AG09319 (cell line): ENCODE measurements at places on chromosomes 7 and 10.

GRCh38 chr10:13308096-13308495 is 8.2 kb upstream of the PHYH start:
- DNase-seq: no peak

DNA sequence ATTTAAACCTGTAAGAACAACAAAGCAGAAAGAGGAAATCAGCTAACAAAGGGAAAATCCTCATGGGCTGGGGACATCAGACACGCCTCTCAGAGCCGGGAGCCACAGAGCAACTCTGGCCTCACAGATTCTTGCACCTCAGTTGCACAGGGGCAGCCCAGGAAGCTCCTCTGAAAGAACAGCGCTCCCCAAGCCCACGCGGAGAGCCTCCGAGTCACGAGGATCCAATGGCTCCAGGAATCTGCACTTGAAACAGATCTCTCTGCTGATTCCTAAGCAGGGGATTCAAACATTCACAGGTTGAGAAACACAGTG is 213.2 kb upstream of the MGMT start:
- no peak for DNase-seq

DNA sequence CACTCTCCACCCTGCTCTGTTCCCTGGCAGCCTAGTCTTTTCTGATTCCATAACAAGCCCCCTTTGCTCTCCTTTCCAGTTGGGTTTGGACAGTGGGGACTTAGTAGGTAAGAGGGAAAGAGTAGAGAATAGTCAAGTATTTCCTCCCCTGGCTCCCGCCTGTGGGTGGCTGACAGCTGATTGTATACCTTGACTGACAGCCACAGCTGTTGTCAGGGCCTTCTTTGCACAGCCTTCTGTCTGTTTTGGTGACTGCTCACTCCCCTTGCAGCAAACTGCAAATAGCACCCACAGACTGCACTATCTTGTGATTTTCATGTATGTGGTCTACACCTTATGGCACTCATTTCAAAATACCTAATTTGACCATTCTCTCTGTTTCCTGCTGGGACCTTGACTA is 486.3 kb downstream of the ACTR3B start:
- DNase-seq: no peak

GRCh38 chr7:30029696-30030095 is 1.5 kb downstream of the PLEKHA8 start:
- DNase-seq: no peak

GRCh38 chr10:128687927-128688549 is 561.8 kb upstream of the MKI67 start:
- DNase-seq: no peak

GRCh38 chr7:13153742-13154141 is 466.3 kb downstream of the ARL4A start:
- DNase-seq: no peak

GRCh38 chr10:27157150-27157549 is 2.0 kb downstream of the MASTL start:
- no peak for DNase-seq

DNA sequence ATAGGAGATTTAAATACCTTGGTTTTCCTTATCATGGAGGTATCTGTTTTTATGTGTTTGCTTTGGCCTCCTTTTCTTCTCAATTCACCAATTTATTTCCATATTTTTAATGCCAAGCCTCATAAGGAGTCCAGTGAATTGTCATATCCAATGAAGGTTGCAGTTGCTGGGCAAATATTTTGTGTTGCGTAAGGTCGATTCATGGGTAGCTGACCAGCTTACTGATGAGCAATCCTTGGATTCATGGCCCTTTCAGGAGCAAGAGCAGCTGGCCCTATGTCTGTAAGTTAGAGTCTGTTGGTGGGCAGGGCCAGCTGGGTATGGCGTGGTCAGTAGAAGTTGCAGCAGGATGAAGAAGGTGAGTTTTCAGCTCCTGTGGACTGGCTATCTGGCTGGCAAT is 182.9 kb downstream of the PFKFB3 start:
- DNase-seq: no peak

DNA sequence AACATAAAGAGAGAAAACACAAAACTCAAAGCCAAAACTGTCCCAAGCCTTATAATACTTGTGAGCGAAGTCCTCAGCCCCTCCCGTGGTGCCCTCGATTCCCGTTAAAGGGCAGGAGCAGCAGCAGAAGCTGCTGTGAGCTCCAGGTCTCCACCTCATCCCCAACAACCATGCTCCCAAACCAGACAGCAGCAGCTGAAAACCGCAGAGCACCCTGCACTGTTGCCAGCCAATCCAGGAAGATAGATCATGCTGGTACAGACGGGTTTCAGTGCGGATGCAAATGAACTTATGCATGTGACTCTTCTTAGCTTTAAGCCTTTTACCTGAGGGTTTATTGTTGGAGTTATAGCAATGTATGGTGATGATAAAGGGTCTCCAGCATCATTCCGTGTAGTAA is 97.9 kb downstream of the DNAJB6 start:
- DNase-seq: no peak

- no peak for DNase-seq
These were observed 86.8 kb downstream of the SORBS1 start for GRCh38 chr10:95474228-95475002.

GRCh38 chr7:4523873-4524272 is 158.2 kb upstream of the FOXK1 start:
- no peak for DNase-seq

GRCh38 chr10:50552308-50552707 is 71.4 kb downstream of the SGMS1 start:
- DNase-seq: peak; percentile 94

- DNase-seq: no peak
These were observed 32.5 kb downstream of the CCDC6 start for GRCh38 chr10:59873896-59874295.

DNA sequence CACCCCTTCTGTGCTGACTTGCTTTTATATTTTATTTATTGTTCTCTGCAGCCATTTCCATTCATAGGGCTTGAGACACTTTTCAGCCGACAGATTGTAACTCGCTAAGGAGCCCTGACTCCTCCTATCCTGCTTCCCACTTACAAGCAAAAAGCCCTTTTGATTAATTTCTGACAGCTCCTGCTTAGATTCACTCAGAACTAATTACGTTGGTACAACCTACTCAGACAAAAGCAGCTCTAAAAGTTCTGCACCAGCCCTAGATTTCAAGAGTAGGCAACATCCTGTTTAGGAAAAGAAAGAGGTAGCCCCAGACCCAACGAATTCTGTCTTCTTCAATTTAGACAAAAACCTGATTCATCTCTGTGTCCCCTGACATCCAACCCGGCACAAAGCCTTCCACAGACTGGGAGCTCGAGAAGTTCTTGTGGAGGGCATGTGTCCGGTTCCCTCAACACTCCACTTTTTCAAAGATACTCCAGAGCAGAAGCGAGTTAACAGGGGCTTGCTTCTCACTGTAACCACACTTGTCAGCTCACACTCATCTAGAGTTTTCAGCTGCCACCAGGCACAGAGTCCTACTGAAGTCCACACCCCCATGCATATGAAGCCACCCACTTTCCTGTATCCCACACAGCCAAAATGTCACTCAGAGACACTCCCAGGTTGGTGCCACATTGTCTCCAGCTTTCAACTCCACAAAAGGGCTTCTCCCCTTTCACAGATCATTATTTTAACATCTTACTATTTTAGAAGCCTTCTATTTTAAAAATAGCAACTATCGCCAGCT is 113.6 kb upstream of the NFE2L3 start:
- DNase-seq: no peak

- DNase-seq: no peak
These were observed 106.1 kb downstream of the KCNMA1 start for GRCh38 chr10:77531441-77532001.

GRCh38 chr10:30093303-30093950 is 34.0 kb upstream of the JCAD start:
- DNase-seq: no peak

DNA sequence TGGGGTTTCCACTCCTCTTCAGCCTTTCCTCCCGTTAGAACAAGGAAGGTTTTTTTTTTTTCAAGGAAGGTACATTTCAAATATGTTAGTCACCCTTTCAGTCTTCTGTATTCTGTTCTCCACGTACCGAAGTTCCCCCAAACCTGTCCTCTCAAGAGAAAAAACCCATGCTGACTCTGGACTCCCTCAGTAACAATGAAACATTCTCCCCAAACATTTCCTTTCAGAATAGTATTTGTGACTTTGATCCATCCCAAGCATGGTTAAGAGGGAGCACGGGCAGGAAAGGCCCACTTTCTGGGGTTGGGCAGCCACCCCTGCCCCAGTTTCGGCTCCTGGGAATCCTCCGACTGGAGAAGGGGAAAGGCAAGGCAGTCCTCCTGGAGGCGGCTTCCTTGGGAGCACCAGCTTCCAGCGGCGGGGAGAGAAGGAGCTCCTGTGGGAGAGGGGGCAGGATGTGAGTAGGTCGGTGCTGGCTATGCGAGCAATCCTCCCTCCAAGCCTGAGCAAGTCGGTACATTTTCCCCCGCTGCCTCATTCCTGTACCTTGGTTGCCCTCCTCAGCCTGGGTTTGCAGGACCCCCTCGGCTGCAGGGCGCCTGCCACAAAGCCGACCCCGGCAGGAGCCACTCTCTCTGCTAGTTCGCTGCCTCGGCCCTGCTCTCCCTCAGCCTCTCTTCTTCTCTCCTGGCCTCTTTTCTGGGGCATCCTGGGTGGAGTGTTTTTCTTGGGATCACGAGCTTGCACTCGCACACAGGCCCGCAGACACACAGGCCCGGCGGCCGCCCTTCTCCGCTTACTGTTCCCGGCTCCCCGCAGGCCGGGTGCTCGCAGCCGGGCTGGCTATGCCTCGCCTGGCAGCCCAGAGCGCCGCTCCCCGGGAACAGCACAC is 2.1 kb upstream of the HOXA1 start:
- DNase-seq: no peak

GRCh38 chr7:151825721-151826120 is 51.2 kb downstream of the PRKAG2 start:
- DNase-seq: no peak

DNA sequence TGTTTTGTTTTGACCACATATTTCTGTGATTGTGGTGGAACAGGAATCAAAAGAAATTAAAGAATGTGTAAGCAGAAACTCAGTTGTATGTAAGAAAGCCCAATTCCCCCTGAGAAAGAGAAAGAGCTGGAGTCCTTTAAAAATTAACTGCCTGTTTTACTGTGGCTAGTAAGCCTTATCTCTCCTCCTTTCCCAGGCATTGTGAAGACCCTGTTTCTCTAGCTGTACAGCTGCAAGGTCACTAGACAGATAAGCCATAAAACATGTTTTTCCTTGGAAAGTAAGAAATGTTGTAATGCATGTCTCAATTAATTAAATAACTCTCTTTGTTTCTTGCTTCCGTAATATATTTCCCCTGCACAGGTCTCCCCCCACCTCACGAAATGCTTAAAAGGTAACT is 53.5 kb downstream of the OR13A1 start:
- DNase-seq: no peak

GRCh38 chr10:118841881-118842605 is 87.3 kb upstream of the CACUL1 start:
- no peak for DNase-seq

DNA sequence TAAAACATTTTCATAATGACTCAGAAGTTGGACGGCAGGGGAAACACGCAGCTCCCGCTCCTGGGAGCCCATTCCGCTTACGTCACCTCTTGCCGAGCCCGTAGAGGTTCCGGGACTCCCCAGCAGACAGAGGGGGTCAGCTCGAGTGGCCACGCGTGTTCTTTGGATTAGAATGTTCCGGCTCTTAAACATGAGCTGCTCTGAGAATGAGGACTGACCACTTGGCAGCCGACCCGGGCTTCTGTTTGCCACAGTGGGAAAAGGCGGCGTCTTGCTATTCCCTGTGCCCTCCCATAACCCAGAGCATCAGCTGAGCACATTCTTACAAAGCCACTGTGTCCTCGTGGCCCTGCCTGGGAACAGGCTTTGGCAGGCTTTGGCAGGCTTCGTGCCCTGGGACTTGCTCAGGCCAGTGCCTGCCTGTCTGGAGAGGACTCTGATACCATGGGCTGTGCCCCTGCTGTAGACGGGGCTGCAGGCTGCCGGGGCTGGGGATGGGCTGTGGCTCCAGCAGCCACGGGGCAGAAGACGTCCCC is 40.1 kb downstream of the PFKP start:
- peak; percentile 93 for DNase-seq

- no peak for DNase-seq
These were observed 233.9 kb upstream of the AOAH start for GRCh38 chr7:36958111-36958733.

DNA sequence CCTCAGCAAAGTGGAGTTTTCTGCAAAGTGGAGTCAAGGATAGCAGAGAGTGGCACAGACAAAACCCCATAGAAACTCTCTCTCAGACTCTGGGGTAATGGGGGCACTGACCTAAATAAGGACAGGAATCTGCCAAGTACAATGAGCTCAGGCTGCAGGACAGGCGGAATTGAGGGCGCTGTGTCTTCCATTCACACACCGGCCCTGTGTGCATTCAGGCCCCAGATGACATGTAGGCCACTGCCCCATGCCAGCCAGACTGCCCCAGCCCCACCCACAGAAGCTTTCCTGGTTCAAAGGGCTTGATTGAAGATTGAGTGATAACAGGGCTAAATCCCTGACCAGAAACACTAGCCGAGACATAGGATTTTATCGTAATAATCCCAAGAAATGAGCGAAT is 52.7 kb downstream of the EEPD1 start:
- DNase-seq: no peak

GRCh38 chr7:134362587-134363483 is 46.1 kb upstream of the SLC35B4 start:
- DNase-seq: peak; percentile 18

DNA sequence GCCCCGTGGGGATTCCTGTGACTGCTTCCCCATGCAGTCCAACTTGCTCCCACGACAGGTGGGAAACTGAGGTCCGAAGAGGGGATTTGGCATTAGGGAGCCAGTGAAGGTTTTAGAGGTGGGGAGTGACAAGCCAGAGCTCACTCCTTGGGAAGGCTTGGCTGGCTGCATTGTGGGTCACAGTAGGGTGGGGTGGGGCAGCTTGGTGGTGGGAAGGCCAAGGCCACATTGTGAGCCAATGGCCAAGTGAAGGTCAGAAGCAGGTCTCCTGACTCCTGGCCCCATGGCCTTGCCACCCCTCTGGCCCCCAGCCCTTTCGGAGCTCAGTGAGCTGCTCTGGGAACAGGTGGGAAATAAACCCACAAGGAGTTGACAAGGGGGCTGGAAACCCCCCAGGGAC is 2.5 kb downstream of the C10orf105 start:
- DNase-seq: no peak
